CD4-positive, alpha-beta T cell treated with Interleukin-10 for 1 hour (primary cell): ENCODE measurements at places on chromosomes 7 and 10.

- DNase-seq: no peak
Observed at GRCh38 chr10:32237644-32238345, 109.2 kb downstream of the EPC1 start.

GRCh38 chr7:102030696-102031095 lies 213.3 kb downstream of the CUX1 start:
- DNase-seq: no peak

- DNase-seq: peak; percentile 52
Observed at GRCh38 chr10:102643336-102644065, 778 bp upstream of the TRIM8 start.

DNA sequence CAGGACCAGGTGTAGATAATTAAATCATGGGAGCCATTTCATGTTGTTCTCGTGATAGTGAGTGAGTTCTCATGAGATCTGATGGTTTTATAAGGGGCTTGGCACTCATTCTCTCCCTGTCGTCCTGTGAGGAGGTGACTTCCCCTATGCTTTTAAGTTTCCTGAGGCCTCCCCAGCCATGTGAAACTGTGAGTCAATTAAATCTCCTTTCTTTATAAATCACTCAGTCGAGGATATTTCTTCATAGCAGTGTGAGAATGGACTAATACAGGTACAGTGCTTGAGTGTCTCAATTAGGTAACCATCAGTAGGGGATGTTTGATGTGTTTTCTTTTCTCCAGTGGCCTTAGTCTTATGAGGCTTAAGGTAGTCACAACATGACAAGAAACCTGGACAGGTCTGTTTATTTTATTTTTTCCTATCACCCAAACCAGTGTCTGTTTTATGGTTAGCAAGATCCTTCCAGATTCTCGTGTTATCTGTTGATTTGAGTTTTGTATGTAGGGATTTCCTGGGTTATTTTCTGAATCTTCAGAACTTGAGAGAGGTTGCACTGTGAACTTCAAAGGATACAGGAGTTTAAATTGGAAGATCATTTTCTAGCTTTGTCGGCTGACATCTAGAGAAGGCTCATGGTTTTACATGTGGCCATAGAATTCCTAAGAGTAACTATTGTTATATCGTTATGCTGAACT lies 32.1 kb downstream of the UMAD1 start:
- DNase-seq: no peak

- DNase-seq: peak; percentile 77
Observed at GRCh38 chr7:13850185-13850752, 139.2 kb downstream of the ETV1 start.

GRCh38 chr7:142088022-142088714 lies 23.4 kb upstream of the MGAM2 start:
- DNase-seq: no peak

DNA sequence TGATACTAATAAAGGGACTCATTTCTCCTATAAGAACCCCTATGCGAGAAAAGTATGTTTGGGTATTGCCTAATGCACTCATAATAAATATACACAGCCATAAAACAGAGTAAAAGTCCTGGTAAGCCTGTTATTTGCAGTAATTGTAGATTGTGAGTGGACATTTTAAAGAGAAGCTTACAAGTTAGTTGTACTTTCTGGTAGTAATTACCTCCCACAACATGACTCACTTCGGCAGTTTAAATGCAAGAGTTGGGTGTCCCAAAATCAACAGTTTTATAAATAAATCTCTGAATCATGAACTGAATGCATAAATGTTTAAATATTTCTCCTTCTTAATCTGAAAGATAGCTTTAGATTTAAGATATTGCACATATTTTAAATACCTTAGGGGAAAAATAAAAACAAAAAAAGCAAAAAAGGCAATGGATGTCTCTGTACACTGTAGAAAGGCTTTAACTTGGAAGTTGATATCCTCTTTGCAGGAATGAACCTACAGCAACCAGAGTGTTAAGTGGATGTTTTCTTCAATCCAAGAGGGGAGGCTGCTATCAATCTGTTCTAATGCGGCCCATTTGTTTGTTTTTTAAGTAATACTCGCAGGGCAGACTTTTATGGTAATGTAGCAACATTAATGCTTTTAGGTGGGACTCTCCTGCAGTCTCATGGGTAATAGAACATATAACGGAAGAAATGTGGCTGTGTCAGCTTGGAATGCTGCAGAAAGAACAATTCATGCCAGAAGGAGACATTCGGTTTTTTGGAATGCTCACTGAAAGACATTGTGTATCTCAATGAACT lies 57.3 kb upstream of the ZEB1 start:
- no peak for DNase-seq

- DNase-seq: no peak
Observed at GRCh38 chr10:117597216-117597615, 54.7 kb downstream of the EMX2 start.

- DNase-seq: no peak
Observed at GRCh38 chr10:48529331-48529730, 75.5 kb downstream of the ARHGAP22 start.

DNA sequence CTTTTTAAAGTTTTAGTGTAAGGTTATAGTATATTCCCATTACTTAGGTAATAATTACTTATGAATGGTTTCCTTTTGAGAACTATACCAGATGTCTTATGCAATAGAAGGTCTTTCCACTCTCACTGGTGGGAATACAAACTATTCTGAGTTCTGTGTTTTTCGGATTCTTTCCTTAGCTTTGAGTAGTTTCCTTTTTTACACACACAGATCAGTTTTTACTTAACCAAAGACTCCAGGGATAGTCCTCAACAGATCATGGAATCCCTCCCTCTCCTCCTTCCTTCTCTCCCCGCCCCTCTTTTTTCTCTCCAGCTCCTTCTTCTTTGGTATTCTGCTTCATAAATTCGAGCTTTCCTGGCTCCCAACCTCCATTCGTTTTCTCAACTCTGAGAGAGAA lies 13.3 kb downstream of the COPG2 start:
- DNase-seq: no peak

DNA sequence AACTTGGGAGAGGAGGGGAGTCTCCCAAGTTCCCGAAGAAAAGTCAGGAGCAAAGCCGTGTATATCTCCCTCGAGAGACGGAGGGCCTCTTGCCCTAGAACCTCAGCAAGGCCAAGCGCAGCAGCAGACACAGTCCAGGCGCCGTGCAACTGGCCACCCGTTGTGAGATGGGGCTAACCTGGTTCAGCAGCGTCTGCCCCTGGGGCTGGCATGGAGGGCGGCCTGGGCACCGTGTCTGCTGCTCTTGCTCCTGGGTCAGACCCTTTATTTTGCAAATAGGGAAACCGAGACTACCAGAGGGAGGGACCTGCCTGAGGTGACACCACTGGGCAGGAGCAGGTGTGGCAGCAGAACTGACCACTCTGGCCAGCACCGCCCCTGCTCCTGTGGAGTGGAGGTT lies 13.4 kb downstream of the ATP5MF start:
- no peak for DNase-seq

GRCh38 chr7:593324-594115 lies 73.9 kb upstream of the PDGFA start:
- DNase-seq: no peak

DNA sequence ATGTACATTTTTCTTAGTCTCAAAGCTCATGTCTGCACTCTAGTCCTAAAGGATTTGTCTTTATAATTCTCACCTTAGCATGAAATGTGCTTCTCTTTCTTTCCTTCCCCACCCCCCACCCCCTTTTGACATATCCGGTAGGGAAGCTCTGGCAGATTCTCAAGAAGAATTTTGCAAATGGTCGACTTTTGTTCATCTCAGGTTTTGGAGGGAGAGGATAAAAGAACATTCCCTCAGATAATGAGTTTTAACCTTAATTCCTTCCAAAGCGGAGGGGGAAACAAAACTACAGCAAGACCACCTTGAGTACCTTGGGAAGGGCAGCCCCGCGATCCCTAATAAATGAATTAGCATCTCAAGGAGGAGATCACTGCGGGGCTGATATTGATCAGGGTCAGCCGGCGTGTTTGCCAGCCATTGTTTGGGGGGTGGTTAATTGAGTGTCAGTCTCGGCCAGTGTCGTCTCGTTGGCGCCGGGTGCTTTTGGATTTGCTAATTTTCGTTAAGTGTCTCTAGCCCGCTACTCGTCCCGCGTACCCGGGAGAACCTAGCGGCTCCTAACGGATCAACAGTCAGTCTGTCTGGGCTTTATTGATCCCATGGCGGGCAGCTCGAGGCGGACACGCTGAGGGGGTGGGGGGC lies 874 bp upstream of the BAMBI start:
- DNase-seq: no peak

DNA sequence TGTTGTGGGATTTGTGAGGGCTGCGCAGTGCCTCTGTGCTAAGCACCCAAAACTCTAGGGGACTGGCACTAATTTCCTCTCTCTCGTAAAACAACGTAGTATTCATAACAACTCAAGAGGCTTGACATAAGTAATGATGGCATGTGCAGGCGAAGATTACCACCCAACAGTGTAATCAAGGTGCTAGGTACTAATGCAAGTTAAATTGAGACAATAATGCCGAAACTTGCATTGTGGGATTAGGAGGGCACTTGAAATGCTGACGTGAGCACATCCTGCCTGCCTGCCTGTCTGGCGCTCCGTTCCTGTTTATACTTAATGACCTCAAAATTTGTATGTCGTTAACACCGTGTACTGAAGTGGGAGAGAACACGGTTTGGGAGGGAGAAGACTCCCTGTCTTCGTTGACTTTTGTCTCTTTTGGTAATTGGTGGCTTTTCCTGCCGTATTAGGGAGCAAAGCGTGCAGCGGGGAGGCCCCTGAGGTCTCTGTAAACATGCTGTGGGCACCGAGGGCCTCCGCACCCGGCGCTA lies 139.0 kb downstream of the MGMT start:
- DNase-seq: no peak

DNA sequence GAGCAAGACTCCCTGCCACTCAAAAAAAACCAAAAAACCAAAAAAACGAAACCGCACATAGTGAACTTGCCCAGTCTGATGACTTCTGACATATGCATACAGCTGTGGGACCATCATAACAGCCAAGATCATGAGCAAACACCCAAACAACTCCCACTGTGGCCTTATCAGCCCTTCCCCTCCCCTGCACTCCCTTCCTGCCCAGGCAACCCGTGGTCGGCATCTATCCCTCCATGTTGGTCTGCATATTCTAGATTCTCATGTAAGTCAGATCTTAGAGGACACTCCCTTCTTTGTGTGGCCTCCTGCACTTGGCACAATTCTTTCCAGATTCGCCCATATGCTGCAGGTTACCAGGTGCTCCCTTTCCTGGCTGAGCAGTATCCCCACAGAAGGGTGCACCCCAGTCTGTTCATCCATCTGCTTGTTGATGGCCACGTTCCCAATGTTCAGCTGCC lies 72.8 kb downstream of the GNA12 start:
- DNase-seq: no peak

DNA sequence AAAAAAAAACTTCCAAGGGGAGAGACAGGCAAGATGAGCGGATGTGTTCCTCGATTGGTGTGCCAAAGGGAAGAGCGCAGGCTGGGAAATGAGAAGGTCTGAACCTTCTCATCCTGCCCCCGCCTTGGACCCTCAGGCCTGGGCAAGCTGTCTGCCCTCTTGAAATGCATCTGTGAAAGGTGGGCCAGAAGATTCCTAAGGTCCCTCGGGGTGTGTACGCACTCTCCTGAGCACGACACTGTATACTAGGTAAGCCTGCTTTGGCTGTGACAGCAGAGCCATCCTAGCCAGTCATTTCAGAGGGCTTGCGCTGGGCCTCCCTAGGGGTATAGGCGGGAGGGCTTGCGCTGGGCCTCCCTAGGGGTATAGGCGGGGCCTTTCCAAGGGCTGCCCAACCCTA lies 26.8 kb downstream of the PODXL start:
- DNase-seq: no peak

- no peak for DNase-seq
Observed at GRCh38 chr10:95247200-95247880, 43.5 kb downstream of the PDLIM1 start.

DNA sequence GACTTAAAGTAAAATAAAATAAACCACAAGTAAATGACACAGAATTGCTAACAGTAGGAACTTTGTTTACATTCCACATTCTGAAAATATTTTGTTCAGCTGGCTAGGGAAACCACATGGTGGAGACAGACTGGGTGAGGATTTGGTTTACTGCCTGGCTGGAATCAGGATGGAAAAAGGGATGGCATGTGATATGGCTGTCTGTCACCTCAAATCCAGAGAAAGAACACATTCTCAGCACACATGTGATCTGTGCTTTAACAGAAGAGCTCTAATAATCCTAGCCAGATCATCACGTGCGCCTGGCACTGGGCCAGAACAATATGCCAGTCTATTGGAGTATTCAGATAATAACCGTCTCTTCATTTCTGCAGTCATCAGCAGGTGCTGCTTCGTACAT lies 90.9 kb upstream of the PIP4K2A start:
- DNase-seq: no peak

DNA sequence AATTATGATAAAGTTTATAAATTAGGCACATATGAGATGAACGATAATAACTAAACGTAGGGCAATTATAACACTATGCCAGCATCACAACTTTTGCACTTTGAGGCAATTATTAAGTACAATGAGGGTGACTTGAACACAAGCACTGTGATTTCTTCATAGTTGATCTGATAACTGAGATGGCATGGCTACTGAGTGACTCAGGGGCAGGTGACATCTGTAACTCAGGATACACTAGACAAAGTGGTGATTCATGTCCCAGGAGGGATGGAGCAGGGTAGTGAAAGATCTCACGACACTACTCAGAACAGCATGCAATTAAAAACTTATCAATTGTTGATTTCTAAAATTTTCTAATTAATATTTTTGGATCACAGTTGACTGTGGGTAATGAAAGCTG lies 98.3 kb upstream of the ARHGAP21 start:
- no peak for DNase-seq

DNA sequence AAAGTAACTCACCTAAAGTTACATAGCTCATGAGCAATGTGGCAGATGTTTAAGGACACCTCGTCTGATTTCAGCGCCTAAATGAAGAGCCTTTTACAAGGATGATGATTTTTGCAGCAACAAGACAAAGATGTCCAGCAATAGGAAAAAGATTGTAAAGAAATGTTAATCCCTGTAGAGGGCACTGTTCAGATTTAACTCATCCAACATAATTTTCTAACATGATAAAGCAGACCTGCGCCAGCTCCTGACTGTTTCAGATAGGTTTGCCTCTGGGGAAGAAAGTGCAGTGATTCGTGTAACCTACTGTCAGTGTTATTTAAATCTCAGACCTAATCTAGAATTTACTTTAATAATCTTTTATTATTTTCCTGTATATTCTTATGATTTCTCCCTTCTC lies 595.2 kb downstream of the AUTS2 start:
- DNase-seq: peak; percentile 12

- no peak for DNase-seq
Observed at GRCh38 chr10:110409926-110410325, 87.8 kb upstream of the DUSP5 start.

DNA sequence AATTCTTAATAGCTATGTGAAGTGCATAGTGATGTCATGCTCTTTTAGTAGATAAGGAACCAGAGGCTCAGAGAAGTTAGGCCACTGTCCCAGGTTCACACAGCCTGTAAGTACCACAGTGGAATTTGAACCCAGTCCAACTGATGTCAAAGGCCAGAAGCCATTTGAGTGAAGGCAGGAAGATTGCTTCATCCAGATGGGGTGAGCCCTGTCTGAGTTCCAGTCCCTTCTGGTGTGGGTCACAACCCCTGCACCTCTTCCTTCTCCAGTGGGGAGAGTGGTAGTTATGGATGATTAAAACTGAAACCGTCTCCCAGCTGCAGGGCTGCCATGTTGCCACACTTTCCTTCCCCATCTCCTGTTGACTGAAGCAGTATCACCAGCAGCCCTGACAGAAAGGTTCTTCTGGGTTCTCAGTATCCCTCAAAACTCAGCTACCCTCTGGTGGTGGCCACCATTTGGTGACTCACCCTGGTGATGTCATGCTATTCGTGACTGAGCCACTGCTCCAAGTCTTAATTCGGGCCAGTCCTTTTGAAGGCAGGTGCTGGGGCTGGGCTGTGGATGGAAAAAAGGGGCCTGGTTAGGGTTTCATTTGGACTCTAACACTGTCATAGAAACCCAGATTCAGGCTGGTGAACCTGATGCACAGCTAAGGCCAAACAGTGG lies 1.5 kb upstream of the C10orf95 start:
- DNase-seq: peak; percentile 39
